ENCODE measurements at places on chromosomes 7 and 10.
A peak's percentile ranks its signal among the peaks of the same experiment; 100 is the strongest.

DNA sequence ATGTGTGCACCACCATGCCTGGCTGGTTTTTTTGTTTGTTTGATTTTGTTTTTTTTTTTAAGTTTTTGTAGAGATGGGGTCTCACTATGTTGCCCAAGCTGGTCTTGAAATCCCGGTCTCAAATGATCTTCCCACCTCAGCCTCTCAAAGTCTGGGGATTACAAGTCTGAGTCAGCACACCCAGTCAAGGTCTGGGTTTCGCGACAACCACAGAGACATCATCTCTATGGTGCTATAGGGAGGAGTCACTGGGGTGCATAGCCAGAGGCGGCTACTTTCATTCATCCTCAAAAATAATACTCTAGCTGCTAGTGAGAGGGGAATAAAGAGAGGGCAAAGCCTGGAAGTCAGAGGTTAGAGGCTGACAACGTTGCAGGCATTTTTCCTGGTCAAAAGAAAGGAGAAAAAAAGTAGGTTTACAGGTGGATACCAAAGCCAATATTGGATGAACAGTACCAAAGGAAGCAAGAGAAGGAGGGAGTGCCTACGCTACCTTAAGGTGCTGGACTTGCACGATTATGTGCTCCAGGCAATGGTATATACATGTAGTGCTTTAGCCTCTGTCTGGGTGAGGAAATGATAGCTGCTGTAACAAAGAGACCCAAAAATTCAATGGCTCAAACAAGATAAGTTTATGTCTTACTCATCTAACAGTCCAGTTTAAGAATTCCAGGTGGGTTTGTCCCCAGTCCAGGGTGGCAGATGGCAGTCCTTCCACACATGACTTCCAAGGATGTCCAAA, 178.3 kb downstream of the SKIDA1 start:
- no peak for DNase-seq

DNA sequence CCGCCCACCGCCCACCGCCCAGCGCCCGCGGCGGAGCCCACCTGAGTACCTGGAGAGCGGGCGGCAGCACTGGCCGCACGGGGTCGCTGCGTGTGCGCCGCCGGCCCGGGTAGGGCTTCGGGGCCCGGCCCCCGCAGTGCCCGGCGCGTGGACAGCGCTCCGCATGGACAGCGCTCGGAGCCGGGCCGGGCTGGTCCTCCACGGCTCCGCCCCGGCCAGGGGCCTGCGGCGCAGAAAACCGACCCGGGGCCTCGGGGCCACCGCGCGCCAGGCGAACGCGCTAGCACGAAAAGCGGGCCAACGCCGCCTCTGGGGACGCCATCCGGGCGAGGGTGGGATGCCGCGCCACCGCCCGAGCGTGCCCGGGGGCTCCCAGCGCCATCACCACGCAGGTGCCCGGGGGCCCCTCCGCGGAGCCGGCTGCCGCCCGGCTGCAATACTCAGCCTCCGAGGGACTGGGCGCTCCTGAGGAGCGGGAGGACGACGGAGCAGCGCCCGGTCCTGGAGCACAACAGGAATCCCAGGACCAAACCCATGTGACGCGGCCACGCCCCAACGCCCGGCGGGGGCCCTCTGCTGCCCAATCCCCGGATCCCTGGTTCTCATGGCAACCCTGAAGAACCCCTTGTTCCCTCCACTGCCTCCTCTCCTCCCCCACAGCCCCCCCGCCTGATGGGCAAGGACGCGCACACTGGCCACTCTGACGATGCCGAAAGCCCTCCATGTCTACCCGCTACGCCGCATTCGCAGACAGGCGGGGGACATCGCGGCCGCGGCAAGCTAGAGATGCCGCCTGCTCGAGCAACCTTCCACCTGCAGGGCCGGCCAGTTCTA, at the start of gene GRB10:
GRB10 (minus strand) TSS at position 522 of the 834 bp plus-strand sequence. CDS start 50,574 bp downstream, outside the sequence.
- DNase-seq = no peak

- peak; percentile 97 for DNase-seq
These were observed 32.8 kb downstream of the GOLGA7B start for GRCh38 chr10:97882142-97883091.

GRCh38 chr10:59833810-59834209, 72.5 kb downstream of the CCDC6 start:
- no peak for DNase-seq

DNA sequence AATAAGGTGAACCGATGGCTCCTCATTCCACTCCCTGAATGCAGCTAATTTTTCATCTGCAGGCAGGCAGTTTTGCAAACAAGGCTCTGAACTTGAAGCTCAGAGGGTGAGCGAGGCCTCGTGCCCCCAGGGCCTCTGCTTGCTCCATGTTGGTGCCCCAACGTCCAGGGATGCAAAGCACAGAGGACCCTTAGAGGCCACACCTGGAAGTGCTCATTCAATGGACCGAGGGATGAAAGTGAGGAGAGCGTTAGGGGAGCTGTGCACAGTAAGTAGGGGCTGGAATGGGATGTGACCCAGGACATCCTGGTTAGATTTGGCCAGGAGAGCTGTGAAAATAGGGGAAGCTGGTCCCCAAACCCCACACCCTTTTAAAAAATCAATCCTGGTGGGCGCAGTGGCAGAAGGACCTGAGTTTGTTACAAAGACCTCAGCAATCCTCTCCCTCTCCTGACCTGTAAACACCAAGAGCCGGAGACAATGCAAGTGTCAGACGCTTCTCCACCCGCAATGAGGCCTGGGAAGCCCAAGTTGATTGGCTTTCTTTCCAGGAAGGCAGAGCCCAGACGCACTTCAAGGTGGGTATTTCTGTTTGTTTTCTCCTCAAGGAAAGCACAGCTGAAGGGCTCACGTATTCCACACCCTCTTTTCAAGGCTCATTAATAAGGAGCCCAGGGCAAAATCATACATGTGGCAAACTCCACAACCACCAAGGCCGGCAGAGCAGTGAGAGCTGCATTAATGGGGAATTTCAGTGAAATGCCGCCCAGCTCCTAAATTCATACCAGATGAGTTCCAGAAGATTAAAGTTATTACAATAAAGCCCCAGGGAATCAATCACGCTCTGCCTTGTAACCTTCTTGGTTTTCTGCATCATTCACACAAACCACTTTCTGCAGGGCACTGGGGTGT, 14.1 kb upstream of the CXCL12 start:
- DNase-seq = peak; percentile 28

GRCh38 chr7:101501351-101501750, 127.7 kb downstream of the MYL10 start:
- no peak for DNase-seq

DNA sequence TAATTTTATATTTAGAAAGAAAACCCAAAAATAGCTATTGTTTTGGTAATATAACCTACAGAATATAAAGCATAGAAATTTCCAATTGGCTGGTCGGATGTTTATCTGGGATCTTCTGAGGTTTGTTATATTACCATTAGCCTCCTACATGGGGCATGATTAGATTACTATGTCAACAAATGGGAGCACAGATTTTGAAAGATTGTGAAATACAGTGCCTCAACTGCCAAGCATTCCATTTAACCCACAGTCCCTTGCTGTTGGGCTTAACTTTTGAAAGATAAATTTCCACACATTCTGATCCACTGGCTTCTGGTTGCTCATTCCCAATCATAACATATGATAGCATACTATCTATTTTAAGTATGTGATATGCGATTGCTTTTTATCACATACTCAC, 455.4 kb upstream of the C7orf33 start:
- DNase-seq = peak; percentile 80

DNA sequence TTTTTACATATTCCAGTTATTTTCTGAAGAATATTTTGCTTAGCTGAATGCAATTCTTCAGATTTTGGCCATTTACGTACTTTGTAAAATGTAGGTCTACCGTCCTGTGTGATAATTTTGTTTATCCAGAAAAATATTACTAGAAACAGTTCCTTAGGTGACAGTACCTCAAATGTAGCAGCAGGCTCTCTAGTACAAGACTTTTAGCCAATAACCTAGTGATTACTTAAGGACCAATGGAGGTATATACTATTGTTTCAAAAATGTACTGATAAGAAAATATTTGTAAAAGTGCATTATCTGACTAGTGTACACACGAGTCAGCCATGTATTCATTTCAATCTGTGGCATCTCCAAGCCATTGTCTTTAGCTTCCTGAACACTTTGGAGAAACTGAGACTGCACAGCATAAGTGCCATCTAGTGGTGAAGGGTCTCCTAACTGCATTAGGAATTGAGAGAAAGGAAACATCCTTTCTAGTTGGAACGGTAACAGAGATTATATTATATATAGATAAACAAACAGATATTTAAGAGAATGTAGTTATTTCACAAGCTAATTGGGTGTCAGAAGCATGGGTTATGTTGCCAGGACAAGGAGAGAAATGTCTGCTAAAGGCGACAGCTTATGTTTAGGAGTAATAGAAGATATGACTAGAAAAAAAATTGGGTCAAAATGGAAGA, 23.7 kb downstream of the RTKN2 start:
- peak; percentile 71 for DNase-seq

DNA sequence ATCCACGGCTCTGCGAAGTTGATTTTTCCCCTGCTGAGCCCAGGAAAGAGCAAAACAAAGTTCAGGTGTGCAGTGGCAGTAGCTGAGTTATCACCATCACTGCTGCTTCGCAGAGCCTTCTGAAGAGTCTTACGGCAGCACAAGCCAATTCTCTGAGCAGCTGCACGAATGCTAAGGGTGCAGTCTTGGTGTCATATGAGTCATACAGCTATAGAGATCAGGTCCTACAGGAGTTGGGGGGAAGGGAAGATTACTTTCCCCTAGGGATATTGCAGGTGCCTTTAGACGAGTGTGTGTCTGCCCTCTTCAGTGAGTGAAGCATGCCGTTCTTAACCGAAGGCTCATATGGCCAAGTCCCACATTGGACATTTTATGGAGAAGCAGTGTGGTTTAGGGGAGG, 227.8 kb downstream of the CELF2 start:
- DNase-seq = no peak

GRCh38 chr10:19816411-19817230, at the start of gene PLXDC2:
TSS of gene PLXDC2 (plus strand) at chr10:19816432.
- no peak for DNase-seq

GRCh38 chr7:98423043-98423442, 22.2 kb upstream of the BAIAP2L1 start:
- DNase-seq = no peak

DNA sequence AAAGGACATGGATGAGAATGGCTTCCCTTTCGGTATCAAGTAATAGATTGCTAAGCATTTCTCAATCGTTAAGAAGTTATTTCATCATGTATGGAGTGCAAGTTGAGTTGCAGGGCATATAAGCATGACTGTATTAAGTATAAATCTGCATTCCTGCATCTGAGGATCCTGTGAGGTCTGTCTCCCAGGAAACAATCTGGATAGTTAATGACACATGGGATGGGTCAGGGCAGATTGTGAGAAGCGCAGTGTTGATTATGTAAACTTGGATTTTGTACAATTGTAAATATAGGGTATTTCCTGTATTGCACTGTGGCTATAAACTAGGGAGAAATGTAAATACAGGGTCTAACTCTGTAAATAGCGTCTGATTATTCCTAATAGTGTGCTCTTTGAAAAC, 102.6 kb downstream of the PLXDC2 start:
- no peak for DNase-seq
